NCI-H1048 (cell line): ENCODE measurements at places on chromosomes 16 and 17.

DNA sequence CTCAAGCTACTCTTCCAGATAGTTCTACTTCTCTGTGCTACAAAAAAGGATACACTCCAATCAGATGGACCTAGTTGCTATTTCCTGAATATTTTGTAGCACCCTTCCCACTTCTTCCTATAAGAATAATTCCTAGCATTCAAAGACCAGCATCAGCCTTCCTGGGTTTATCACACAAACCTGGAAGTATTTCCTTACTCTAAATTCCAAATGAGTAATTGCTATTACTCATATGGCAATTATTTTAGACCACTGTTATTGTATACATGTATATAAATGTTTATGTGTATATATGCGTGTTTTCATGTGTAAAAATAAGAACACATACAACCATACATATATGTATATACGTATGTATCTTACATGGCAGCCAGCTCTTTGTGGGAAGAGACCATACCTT, 130.6 kb downstream of the MYO1D start:
- DNase-seq = no peak

GRCh38 chr16:15757077-15757386, 99.8 kb downstream of the MYH11 start:
- no peak for DNase-seq

- DNase-seq = no peak
These were observed 377 bp upstream of the CRHR1 start for GRCh38 chr17:45783593-45784292.

GRCh38 chr16:71846431-71846830, 655 bp downstream of the ATXN1L start:
- DNase-seq = no peak

- DNase-seq = no peak
These were observed 572 bp downstream of the KSR1 start for GRCh38 chr17:27456681-27457359.

- no peak for DNase-seq
These were observed 16.9 kb downstream of the C16orf90 start for GRCh38 chr16:3478242-3478925.

DNA sequence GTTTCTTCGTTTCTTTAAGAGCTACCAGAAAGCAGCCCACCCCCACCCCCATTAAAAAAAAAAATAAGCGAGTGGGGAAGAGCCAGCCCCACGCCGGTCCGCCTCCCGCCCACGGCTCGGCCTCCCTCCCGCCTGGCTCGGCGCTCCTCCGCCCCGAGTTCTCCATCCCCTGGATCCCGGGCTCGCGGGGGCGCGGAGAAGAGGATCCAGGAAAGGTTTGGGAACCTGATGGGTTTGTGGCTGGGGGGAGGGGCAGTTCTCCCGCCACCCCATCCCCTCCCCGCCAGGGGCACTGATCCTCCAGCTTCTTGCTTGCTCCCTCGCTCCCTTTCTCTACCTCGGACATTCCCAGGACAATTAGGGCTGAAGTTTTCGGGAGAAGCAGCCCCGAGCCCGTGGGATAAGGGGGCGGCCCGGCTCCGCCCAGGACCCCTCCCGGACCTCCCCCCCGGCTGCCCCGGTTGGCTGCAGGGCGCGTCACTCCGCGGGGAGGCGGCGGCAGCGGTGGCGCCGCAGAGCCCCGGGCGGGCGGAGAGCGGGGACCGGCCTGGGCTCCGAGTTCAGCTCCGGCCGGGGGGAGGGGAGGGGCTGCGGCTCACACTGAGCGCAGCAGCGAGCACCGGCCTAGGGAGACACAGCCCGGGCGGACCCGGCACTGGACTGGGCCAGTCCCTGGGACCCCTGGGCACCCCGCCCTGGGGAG, 1.0 kb upstream of the SALL1 start:
- DNase-seq = peak; percentile 3
